ENCODE measurements at places on chromosomes 12 and 14.

DNA sequence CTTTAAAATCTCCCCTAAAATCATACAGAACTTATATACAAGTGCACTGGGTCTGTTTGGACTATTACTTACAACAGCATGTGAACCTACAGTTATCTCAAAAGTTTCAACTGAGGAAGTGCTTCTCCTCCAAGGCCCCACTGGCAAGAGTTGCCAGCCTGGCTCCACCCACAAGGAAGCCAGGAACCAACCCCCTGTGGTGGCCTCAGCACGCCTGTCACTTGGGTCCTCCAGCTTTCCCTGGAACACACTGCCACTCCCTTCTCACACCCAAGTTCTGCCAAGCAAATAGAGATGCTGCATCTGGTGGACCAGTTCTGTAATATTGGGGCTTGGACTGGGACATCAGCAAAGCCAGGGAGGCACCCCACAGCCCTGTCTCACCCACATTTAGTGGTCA, 115.4 kb downstream of the GCH1 start:
- no peak for DNase-seq

- DNase-seq: peak; percentile 9
These were observed 48.6 kb upstream of the CATSPERB start for GRCh38 chr14:91780452-91780851.

GRCh38 chr14:34711169-34711568, 3.2 kb downstream of the CFL2 start:
- peak; percentile 53 for DNase-seq

DNA sequence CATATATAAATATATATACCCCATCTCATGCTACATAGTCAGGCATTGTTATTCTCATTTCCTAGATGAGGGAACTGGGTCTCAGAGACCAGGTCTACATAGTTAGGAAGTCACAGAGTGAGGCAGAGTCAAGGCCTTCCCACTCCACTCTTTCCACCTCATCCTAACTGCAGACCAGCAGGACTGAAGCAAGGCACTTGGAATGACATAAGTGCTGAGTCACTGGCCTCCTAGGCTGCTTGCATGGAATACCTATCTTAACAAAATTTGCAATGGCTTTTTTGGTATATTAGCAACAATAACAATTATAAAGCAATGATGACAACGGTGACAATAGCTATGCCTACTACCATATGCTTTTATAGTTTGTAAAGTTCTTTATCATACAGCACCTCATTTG, 5.4 kb upstream of the ANO4 start:
- DNase-seq: peak; percentile 52

- peak; percentile 50 for DNase-seq
These were observed 199.7 kb downstream of the ANO2 start for GRCh38 chr12:5745251-5745888.
